NCI-H2081 treated with DMSO at 0.1 percent for 48 hours (cell line): ENCODE measurements at places on chromosomes 6 and 20.

DNA sequence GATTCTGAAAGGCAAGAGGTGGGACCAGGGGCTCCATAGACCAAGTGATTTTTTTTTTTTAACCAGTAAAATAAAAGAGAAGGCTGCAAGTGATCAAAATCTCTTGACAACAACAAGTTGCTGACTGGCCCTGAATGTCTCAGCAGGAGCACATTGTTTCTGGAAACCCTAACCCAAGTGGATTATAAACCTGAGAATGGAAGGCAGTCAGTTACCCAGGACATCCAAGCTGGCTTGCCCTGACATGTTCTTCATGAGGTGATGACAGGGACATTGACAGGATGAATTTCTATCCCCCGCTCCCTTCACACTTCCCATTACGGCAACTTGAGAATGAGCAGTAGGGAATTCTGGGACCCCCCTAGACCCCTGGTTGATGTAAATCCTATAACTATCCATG lies 49.6 kb upstream of the RIPOR2 start:
- DNase-seq: no peak

DNA sequence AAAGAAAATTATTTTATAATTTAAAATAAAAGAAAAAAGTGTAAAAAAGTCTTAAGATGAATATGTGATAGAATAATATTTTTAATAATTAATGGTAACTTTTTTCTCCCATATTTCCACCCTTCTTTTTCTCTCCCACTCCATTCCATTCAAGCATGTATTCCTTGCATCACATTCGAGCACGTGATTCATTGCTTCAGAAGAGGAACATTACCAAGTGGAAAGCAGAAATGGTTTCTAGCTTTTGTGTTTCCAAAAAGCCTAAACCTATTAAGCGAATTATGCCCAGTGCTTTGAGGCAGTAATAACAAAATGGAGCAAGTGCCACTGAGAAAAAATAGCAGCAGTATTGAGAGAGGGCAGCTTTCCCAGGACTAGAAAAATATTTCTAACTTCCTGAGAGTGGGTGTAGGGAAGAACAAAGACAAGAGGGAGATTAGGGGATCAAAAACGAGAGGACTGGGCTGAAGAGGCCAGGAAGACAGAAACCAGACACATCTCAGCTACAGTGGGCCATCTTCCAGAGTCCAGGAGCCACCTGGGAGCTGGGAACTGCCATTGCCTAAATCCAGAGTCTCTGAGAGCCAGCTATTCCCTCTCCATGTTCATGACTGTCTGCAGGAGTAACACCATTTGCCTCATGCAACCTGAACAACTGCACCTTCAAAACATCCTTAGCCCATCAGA lies 15.0 kb upstream of the AKIRIN2 start:
- DNase-seq: no peak

GRCh38 chr6:110815015-110815410 lies 256 bp downstream of the CDK19 start:
- no peak for DNase-seq

DNA sequence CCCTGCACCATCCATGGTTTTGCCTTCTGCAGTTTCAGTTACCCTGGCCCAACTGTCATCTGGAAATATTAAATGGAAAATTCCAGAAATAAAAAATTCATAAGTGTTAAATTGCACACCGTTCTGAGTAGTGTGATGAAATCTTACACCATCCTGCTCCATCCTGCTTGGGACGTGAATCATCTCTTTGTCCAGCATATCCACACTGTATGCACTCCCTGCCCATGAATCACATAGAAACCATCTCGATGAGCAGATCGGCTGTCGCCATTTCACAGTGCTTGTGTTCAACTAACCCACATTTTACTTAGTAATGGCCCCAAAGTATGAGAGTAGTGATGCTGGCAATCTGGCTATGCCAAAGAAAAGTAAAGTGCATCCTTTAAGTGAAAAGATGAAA lies 105.9 kb upstream of the ID4 start:
- no peak for DNase-seq

GRCh38 chr6:157021344-157021992 lies 244.3 kb downstream of the ARID1B start:
- DNase-seq: no peak

GRCh38 chr20:18287546-18287914 lies 797 bp upstream of the ZNF133 start:
- DNase-seq: no peak

GRCh38 chr6:101912311-101912710 lies 518.8 kb downstream of the GRIK2 start:
- DNase-seq: no peak

DNA sequence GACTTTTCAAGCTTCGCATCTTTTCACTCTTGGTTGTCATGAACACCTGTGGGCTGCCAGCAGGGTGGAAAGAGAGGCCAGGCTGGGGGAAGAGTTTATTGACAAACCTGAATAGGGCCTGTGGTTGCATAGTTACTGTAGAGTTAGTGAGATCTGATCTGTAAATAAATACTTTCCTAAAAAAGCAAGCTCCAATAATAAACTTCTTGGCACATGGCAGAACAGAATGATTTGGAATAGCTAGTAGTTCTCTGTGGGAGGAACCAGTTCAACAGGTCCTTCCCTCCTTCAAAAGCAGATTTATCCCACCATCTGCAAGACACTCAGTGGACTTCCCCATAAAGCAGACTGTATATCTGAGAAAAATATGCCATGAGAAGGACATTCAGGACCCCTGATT lies 445.0 kb downstream of the HACE1 start:
- DNase-seq: no peak

DNA sequence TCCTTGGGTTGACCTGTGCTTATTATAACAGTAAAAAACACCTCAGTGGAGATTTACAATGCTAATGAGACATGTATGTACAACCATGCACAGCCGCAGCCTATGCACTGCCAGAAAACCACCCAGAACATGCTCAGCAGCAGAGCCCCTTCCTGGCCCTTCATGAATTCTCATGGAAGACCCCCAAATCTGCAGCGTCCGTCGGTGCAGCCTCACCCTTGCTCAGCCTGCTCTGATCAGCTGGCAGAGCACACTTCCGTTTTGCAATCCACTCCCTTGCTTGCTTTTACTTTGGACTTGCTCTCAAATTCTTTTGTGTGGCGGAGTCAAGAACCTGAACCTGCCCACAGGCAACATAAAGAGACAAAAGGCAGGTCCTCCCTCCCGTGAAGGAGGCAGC lies 378.2 kb upstream of the SULF2 start:
- no peak for DNase-seq

DNA sequence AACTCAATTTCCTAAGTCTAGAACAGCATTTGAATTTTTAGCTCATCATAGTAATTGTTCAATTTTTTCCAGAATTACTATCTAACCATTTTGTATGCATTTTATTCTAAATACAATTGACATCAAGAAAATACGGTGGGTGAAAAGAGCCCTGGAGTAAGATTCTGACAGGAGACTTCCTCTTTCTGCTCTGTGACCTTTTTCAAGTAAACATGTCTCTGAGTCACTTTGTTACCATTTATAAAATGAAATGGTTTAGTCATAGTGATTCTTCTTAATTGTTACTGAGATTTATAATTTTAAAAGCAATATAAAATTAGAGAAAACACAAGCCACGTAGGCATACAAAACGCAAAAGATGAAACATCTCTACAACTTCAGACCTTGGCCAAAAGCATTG lies 80.2 kb downstream of the PLCB1 start:
- no peak for DNase-seq

GRCh38 chr20:23257106-23257761 lies 93.4 kb upstream of the NXT1 start:
- DNase-seq: no peak

GRCh38 chr6:6713657-6714056 lies 125.1 kb downstream of the LY86 start:
- no peak for DNase-seq

GRCh38 chr6:20915156-20915555 lies 380.9 kb downstream of the CDKAL1 start:
- DNase-seq: no peak

DNA sequence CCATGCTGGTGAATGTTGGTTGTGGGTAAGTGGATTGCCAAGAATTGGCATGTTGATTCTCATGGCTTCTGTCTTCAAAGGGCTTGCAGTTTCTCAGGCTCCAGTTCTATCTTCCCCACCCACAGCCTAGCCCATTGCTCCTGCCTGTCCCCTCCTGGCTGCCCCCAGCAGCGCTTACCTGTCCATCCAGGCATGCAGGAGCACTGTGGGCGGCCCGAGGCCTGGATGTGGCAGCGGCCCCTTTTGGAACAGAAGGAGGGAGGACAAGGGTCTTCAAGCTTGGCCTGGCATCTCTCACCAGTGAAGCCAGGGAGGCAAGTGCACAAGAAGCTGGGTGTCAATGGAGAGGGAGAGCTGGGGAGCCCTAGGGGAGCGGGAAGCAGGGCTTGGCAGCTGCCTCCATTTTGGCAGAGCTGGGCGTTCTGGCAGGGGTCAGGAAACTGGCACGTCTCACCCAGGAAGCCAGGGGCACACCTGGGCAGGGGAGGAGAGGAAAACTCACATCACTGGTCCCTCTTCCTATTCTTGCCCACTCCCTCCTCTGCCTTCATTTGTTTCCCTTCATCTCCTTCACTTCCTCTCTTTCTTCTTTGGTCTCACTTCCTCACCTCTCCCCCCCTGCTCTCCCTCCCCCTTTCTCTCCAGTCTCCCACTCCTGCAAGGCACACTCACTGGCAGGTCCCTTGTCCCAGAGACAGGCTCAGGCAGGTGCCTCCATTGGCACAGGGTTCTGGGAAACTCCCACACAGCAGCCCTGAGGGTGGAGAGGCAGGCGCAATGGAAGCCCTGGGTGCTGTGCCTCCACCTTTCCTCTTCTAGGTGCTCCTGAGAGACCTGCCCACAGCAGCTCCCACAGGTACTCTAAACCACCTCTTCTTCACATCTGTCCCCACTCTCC lies 1.3 kb downstream of the NOTCH4 start:
- DNase-seq: no peak
